ENCODE measurements at places on chromosomes 5 and 9.

GRCh38 chr5:91534332-91534731 is 151.2 kb upstream of the ARRDC3 start:
- DNase-seq: no peak

DNA sequence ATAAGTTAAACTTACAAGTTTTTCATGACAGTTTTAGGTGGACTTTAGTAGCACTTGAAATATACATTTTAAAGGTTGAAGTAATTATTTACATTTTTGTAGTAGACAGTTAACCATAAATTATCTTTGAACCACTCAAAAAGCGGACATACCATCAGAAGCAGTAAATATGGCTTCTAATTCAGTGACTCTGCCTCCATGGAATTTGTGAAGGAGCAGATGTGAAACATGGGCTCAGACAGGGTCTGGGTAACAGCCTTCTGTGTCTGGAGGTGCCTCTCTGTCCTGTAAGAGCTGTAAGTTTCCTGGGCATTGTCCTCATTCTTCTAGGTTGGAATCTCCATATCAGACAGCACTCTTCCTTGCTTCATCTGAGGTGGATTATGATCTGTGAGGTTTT is 12.4 kb downstream of the RLN2 start:
- no peak for DNase-seq

DNA sequence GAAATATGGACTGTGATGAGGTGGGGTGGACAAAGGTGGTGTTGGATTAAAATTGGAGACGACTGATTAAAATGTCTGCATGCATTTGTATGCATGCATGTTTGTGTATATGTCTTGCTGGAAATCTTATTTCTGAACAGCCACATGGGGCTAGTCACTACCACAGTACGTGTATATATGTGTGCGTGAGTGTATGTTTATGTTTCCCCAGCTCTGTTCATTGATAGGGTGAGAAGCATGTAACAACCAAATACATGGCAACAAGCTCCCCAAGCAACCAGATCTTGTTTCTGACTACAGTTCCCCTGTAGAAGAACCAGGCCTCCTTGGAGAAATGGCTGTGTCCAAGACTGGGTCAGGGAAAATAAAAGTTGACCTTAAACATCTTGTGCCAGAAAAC is 139.7 kb downstream of the GNA14 start:
- DNase-seq: no peak

- no peak for DNase-seq
Observed at GRCh38 chr5:137026296-137026695, 472.8 kb downstream of the SPOCK1 start.

DNA sequence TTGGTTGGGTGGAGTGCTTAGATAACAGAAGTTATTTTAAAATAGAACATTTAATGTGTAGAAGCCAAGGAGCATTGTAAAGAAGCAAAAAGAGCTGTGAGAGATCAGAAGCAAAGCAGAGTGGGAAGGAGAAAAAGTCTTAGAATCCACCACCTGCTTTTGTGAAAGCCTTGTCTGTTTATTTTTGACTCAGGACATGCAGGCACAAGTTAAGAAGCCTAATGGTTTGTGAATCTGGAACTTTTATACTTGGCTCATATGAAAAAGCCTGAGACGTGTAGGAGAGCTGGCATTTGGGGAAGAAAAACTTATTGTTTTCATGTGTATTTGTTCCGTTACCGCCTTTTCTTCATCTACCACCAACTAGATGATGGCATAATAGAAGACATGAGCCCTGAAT is 38.5 kb upstream of the ITGA2 start:
- DNase-seq: no peak

DNA sequence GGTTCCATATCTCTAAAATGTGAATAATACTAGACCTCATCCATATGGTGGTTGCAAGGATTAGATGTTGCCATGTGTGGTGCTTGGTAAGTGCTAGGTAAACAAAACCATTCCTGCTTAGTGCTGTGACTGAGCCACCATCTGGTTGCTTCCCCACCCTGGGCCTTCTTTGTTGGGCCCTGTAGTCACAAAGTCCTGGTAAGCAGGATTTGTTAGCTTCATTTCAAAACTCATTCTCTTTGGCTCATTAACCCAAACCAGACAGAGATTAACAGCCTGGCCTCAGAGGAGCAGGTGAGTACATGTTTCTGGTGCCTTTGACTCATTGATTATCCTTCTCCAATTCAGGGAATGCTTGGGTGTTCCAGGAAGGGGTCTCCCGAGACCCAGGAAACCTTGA is 240.2 kb downstream of the ARHGAP26 start:
- DNase-seq: no peak

- no peak for DNase-seq
Observed at GRCh38 chr5:7425830-7426229, 29.9 kb downstream of the ADCY2 start.

- DNase-seq: no peak
Observed at GRCh38 chr5:213803-214395, 4.1 kb downstream of the CCDC127 start.

GRCh38 chr5:95555553-95555952 is 652 bp downstream of the ARSK start:
- no peak for DNase-seq

DNA sequence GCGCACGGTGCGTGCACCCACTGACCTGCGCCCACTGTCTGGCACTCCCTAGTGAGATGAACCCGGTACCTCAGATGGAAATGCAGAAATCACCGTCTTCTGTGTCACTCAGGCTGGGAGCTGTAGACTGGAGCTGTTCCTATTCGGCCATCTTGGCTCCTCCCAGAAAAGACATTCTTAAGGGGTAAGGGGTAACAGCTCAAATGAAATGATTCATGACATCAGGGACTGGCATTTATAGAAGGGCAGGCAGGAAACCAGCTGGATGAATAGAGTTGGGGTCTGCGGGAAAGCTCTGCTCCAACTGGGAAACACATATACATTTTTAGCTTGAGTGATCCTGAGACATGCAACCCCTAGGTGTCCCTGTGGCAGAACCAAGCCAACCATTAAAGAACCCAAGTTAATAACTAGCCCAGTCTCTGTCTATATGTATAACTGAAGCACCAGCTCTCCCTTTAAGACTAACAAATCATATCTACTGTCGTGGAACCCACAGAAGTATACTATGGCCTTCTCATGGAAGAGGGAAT is 119.3 kb downstream of the LMNB1 start:
- no peak for DNase-seq

DNA sequence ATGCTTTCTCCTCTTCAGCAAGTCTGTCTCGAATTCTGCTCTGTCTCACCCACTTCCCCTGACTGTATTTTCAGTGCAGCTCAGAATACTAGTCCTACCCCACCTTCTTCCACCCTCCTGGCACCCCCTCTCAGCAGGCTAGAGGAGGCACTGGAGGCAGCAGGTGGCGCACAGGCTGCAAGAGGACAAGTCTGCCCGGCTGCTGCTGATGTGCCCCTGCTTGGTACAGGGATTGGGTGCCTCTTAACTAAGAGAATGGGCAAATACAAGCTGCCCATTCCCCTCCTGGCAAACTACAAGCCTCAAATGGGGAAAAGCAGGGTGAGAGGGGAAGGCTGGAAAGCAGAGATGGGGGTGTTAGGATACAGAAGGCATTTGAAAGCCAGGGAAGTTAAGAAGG is 5.1 kb downstream of the TLN1 start:
- DNase-seq: no peak

GRCh38 chr9:128556276-128556675 is 3.9 kb downstream of the SPTAN1 start:
- DNase-seq: no peak

- DNase-seq: no peak
Observed at GRCh38 chr9:130090915-130091314, 37.2 kb downstream of the GPR107 start.

GRCh38 chr9:37034305-37034937 is 353 bp upstream of the PAX5 start:
- no peak for DNase-seq

- no peak for DNase-seq
Observed at GRCh38 chr9:111016016-111016415, 22.3 kb downstream of the LPAR1 start.

DNA sequence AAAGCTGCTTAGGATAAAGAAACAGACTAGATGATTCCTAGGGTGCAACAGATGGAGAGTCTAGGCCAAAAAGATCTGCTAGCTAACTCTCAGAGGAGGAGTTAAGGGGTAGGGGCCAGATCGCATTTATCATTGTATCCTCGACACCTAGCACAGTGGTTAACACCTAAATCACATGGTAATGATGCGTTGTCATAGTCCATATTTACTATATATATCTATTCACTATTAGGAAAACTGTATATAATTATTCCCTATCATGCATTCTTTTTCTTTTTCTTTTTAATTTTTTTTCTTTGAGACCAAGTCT is 92.8 kb upstream of the SLC44A1 start:
- no peak for DNase-seq

DNA sequence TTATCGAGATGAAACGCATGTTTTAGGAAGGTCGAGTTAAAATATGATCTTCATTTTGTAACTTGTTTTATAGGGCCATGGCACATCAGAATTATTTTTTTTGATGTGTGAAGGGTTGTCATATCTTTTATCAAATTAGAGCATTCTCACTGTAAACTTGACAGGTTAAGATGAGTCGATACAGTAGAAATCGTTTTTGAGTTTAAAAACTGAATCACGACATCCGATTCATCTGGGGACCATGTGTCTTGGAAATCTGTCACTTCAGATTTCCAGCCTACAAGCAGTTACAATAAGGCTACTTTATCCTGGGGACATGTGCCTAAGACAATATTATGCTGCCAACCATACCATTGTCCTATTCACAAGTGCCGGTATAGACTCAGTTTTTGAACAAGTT is 136.2 kb downstream of the ALDH1A1 start:
- no peak for DNase-seq

GRCh38 chr9:114989600-114990410 is 59.4 kb upstream of the TNFSF8 start:
- DNase-seq: no peak

DNA sequence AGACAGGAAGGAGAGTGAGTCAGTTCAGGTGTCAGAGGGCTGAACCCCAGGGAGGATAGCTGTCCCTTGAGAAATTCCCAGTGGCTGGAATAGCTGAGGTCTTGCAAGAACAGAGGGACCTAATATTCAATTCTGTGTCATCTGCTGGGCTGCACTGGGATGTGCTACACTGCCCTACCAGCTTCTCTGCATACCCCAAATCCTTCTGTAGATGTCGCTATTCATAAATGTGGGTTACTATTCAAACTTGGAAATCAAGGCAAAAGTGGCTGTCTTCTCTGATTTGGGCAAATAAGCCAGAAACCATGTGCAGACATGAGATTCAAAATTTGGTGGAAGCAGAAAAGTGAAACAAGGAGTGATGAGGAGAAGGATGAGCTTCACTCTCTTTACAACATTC is 16.3 kb downstream of the TNFSF8 start:
- no peak for DNase-seq

DNA sequence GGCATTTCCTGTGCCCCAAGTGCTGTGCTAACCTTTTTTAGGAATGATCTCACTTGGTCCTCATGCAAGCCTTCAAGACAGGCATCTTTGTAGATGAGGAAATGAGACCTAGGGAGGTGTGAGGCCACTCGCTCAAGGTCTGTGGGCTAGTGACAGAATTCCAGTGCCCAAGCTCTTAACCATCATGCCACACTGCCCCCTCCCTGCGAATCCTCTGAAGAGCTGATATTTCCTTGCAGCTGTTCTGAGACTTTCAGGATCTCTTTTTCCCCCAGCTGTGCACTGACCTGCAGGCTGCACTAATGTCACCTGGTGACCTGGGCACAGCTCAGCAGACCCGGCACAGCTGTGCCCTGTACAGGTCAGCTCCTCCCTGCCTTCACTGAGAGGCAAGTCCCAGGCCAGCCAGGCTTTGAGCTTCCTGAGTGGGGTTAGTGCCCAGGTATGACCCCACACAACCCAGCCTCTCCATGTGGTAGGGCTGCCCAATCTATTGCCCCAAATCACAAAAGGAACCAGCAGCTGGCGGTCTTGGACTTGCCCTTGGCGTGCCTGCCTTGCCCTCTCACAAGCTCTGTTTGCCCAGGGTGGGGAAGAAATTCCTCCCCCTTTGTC is 32.7 kb downstream of the MORN5 start:
- DNase-seq: peak; percentile 20

- DNase-seq: no peak
Observed at GRCh38 chr9:89461265-89461664, 36.6 kb downstream of the SEMA4D start.

DNA sequence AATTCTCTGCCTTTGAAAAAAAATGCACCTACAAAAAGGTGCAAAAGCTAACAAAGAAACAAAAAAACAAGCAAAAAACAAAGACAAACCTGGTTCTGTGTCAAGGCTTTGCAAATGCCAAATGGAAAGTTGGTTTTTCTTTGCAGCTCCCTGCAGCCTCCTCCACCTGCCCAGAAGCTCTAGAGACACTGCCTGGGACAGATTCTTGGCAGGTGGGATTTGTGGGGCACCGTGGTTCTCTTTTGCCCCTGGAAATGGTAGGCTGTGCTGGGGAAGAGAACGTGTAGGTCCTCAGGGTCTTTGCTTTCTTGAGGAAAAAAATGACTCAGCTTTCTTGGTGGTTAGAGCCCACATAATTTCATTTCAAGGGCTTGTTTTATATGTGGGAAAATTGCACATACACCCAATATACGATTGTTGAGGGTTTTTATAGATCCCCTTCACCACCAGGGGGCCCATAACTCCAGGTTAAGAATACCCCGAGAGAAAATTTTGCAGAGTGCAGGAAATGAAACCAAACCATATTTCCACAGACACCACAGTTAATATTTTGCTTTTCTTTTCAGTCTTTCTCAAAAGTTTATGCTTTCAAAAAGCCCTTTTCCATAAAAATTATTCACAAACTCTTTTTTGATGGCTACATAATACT is 58.7 kb downstream of the NXNL2 start:
- DNase-seq: peak; percentile 52

GRCh38 chr5:14386884-14387624 is 194.5 kb upstream of the OTULINL start:
- DNase-seq: no peak

- DNase-seq: no peak
Observed at GRCh38 chr5:177475563-177476427, 2.4 kb upstream of the DBN1 start.

GRCh38 chr5:38677636-38678035 is 121.2 kb upstream of the LIFR start:
- DNase-seq: no peak

DNA sequence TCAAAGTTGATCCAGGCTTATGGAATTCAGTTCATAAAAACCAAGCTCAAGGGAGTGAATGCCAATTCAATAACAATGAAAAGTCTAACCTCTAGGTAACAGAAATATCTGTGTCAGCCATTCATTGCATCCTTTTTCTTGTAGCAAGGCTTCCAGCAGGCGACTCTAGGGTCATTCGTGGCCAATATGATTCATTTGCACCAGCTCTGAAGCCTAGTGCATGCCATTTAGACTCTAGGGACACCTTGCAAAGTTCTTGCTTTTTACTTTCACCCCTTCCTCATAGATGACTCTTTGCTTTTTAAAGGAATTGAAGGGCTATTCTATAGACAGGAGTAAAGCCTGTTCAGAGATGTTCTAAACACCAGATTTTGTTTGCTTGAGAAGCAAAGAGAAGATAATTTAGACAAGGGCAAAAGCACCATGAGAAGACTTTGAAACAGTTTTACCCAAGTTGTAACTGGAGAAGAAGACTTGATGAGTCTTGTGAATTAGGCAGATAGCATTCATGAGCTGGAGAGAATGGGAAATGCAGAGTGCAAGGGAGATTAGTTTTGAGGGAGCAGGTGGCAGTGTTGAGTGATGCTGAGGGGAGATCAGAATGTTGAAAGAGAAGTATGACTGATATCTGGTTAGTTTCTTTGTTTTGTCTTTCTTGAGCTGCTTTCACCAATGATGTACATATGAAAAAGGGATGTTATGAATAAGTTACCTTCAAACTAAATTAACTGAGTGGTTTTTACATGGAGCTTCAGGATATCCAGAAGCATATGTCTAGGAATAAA is 94.5 kb downstream of the F2RL2 start:
- DNase-seq: no peak

GRCh38 chr9:7394002-7394774 is 405.4 kb downstream of the DMAC1 start:
- DNase-seq: no peak

Measured in NCI-H1417 (cell line).